ENCODE measurements at places on chromosomes 5 and 9. TPM values are rescaled to one million over a fixed set of nuclear protein-coding genes. Genes with fewer than 3 reads are reported as not detected.

GRCh38 chr5:171596391-171596878, 177.0 kb downstream of the FGF18 start:
- no peak for DNase-seq

DNA sequence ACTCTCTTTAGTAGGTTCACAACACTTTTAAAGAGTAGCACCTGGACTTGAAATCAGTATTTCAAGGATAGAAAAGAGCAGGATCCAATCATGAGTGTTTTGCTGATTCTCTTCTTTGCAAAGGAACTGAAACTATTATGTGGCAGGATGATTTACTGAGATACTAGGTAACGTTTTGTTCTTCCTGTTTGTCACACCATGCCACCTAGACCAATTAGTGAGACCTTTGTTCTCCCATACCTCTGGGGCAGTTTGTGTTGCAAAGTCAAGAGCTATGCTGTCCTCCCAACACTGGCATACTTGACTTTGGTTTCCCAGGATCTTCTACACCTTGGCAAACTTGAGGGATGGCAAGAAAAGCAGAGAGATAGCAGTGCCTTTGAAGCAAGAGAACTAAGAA, 43.4 kb downstream of the PPP1R2B start:
- no peak for DNase-seq

DNA sequence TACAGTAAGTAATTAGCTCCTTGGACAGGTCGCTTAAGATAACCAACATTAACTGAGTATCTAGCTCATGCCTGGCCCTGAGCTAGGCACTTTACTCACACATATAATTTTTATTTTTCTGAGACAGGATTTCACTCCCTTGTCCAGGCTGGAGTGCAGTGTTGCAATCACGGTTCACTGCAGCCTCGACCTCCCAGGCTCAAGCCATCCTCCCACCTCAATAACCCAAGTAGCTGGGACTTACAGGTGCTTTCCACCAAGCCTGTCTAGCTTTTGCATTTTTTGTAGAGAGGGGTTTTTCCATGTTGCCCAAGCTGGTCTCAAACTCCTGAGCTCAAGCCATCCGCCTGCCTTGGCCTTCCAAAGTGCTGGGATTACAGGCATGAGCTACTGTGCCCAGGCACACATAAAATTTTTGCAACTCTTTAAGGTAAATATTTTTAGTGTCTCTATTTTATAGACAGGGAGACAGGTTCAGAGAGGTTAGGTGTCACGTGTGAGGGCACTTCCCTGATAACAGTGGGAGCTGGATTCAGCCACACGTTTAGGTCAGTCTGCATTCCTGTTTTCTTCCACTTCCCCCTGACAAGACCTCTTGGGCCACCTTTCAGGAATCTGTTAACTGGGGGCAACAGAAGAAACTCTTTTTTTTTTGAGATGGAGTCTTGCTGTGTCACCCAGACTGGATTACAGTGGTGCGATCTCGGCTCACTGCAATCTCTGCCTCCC, 18.2 kb downstream of the HBEGF start:
- no peak for DNase-seq

DNA sequence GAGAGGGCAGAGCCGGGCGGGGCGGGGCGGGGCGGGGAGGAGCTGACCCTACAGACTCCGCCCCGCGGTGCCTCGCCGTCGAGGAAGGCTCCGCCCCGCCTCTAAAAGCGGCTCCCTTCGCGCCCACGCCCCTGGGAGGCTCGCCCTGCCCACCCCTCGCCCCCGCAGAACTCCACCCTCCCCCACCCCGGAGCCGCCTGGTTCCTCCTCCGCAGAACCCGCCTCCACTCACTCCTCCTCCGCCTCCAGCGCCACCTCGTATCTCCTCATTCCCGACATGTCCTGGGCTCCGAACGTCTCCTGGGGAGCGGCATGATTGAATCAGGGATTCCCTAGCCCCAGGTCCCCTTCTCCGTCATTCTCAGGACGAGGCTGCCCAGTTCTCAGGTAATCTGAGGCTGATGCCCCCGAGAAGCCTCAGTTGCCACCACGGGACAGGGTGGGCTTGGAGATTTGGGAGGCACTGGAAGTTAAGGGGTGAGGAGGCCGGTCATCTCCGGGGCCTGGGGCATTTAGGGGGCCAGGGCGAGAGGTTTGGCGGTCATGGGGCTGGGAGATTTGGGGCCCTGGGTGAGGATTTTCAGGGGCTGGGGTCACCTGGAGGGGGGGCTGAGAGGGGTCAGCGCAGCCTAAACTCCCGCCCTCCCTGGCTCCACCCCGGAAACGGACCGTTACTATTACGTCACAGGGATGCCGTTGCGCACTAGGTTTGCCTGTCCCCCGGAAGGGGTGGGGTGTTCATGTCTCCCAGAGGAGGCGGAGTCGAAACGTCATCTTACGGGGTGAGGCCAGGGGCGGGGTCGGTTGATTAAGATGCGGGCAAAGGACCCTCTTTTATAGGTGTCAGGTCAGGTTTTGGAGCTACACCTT, 3.2 kb upstream of the CCL27 start:
- DNase-seq: peak; percentile 98

GRCh38 chr5:149869411-149869821, 75.2 kb downstream of the PDE6A start:
- DNase-seq: no peak

DNA sequence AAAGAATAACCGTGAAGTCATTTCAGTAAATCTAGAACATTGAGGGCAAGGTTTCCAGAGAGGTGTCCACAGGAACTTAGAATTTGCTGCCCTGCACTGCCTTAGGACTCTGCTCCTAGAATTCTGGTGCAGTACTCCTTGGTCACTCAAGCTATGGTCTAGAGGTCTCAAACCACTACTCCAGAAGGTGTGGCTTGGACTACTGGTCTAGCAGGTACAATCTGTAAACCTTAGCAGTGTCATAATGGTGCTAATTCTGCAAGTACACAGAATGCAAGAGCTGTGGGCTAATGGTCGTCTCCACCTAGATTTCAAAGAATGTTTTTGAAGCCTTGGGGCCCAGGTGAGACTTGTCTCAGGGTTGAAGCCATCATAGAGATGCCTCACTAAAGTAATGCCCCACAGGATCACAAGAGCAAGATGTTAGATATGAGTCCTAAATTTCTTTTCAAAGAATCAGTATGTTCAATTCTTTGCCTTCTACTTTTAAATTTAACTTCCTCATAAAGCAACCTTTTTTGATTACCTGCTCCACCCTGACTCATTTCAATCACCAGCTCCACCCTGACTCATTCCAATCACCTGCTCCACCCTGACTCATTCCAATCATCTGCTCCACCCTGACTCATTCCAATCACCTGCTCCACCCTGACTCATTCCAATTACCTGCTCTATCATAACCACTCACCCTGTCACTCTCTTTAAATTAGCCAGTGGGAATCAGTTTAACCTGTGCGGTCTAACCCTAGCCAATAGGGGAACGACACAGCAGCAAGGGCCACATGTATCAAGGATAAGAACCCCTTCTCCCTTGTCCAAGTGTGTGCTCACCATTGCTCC, 1111.8 kb upstream of the ACO1 start:
- DNase-seq: no peak

- no peak for DNase-seq
Observed at GRCh38 chr9:72151104-72151503, 1.9 kb downstream of the GDA start.

DNA sequence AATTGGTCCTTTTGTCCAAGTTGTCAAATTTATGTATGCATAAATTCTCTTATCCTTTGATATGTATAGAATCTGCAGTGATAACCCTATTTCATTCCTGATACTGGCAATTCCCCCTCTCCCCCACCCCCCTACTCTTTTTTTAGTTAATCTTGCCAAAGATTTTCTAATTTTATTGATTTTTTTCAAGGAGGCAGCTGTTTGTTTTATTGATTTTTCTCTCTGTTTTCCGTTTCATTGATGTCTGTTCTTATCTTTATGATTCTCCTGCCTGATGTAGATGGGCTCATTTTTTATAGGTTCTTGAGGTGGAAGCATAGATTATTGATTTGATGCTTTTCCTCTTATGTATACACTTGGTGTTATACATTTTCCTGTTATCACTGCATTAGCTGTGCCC, 34.4 kb downstream of the SMC5 start:
- no peak for DNase-seq

DNA sequence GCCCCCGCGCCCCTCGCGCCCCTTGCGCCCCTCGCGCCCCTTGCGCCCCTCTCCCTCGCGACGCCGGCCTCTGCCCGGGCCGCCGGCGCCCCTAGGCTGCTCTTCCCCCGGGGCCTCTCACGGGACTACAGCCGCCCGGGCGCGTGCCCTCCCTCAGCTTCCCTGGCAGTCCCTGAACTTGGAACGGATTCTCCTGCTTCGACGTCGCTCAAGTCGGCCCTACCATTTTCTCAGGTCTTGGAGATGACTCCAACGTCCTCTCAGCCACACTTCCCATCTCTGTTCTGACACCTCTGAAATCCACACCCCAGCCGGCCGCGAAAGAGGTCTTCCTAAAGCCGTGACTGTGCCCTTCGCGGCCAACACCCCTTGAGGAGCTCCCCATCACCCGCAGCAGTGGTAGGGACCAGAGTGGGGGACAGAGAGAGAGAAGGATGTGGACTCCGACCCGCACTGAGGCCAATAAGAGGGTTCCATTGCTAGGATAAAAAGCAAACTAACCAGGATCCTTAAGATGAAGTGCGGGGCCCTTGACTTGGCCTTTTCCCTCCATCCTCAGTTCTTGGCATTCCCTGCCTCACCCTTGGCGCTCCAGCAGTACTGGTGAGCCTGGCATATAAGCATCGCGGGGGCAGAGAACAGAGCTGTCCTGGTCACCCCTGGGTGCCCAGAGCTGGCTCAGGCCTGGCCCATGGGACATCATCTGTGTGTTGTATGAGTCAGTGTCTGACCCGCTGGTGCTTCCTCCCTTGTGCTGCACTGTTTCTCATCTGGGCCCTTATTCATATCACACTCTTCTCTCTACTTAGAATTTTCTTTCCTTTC, 38.6 kb upstream of the GARNL3 start:
- DNase-seq: peak; percentile 68

DNA sequence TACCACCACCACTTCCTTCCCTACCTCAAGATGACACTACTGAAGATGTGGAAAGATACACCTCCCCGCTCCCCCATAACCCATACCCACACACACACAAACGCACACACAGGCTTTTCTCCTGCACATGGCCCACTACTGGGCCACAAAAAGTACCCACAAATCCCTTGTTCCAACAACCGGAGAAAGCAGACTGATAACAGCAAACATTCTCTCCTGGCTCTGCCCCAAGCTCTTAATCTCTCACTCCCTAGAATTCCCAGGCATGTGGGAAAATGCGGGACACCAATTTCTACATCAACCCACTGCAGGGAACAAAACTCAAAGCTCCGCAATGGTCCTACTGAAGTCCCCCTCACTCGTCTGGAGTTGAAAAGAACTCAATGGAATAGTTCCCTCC, 611.0 kb upstream of the KLF4 start:
- DNase-seq: no peak

GRCh38 chr5:90557391-90557790, 1.2 kb upstream of the ADGRV1 start:
- no peak for DNase-seq

- DNase-seq: no peak
Observed at GRCh38 chr5:119410448-119411159, 41.7 kb upstream of the HSD17B4 start.

GRCh38 chr9:112366591-112366990, 13.3 kb upstream of the HSDL2 start:
- DNase-seq: no peak

GRCh38 chr9:101325053-101325452, 59.8 kb downstream of the BAAT start:
- DNase-seq: no peak

DNA sequence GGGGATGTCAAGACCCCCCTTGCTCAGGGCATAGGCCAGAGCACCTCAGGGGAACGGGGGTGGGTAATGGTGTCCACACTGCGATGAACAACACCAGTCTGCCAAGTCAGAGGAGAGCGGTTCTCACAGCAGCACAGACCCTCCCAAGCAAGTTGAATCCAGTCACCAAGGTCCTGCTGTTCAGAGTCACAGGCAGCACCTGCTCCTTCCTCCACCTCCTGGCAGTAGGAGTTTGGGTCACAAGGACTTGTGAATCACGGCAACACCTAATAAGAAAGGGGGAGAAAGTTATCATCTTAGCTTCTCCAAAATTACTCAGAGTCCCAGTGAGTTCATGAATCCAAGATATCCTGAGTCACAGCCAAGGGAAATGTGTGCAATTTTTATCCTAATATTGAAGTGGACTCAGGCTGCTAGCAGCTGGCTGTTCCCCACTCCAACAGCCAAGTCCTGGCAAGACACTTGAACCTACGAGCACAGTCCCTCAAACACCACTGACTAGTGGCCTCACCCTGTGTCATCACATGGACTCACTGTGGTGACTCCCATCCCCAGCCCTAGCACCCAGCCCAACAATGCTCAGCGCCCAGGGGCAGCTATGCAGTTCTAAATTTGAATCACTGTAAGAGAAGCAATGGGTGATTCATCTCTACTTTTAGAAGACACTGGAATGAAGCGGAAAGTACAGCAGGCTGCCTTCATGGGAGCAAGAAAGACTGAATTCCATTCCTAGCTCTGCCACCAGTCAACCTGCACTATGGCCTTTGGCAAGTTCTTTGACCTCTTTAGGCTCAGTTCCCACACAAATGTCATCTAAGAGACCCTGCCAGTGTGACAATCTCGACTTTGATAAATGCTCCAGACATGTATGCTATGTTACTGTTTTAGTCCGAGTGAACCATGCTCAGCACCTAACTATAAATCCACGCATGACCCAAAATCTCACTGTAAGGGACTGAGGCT, 113.7 kb downstream of the KLHL3 start:
- DNase-seq: peak; percentile 80

GRCh38 chr9:99054581-99054980, 50.3 kb upstream of the TGFBR1 start:
- no peak for DNase-seq

- DNase-seq: no peak
Observed at GRCh38 chr5:109669991-109670706, 19.6 kb upstream of the MAN2A1 start.

DNA sequence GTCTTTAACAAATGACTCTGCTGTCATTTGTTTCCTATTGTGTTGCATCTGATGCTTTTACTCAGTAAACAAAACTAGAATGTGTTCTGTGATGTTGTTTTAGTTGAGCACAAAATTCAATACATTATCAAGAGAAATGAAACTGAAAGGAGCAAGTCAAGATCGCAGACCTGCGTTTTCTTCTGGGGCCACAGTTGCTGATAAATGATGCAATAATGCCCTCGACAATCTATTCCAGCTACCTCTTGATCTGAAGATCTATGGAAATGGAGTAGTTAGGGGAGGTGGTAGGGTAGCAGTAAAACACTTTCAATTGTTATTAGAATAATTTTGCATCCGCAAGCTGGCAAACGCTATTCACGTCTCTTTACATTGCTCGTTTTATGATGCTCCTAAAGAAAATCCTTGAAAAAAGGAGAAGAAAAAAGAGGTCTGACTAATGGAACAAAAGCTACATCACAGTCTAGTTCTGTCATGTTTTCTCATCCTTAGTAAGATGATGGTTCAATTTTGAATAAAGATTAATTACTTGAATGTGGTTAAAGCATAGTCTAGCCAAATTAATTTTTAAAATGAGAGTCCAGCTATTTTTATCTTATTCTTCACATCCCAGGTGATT, 1.6 kb downstream of the ZNF366 start:
- DNase-seq: no peak

GRCh38 chr5:117623042-117623805, 1048.6 kb upstream of the SEMA6A start:
- no peak for DNase-seq

Gene PCSK1
- total RNA-seq: 0.39 TPM

Gene KIF4B
- 0.06 TPM for total RNA-seq

Gene CNTLN
- total RNA-seq: 6.5 TPM

Gene TSSK1B
- not detected for total RNA-seq

Gene ADAMTS2
- total RNA-seq: 19.2 TPM

Gene N4BP3
- 0.79 TPM for total RNA-seq
